ENCODE measurements at places on chromosomes 2 and 18. TPM values are rescaled to one million over a fixed set of nuclear protein-coding genes. Genes with fewer than 3 reads are reported as not detected.

TNFRSF11A gene
- total RNA-seq, result 8.8 TPM

ARHGEF33 gene
- total RNA-seq, result not detected

CYRIA gene
- 54.8 TPM for total RNA-seq

- H3K36me3 ChIP-seq, result no peaks in the 10 kb centered on the region
- H3K27me3 ChIP-seq, result no peaks in the 10 kb centered on the region
- H3K27ac ChIP-seq, result no peak overlapping the region
- no peak for DNase-seq
- no peak overlapping the region for H3K4me3 ChIP-seq
These were observed 186.5 kb upstream of the NRP2 start for GRCh38 chr2:205495819-205496218.

- H3K27me3 ChIP-seq, result no peaks in the 10 kb centered on the region
- DNase-seq, result no peak
- peaks cover 9% of the 10 kb centered on the region for H3K4me1 ChIP-seq
- H3K27ac ChIP-seq, result no peak overlapping the region
- no peak overlapping the region for H3K4me3 ChIP-seq
- H3K36me3 ChIP-seq, result no peaks in the 10 kb centered on the region
These were observed 58.4 kb downstream of the KCTD18 start for GRCh38 chr2:200451511-200451910.

- no peaks in the 10 kb centered on the region for H3K4me1 ChIP-seq
- no peak overlapping the region for H3K4me3 ChIP-seq
- peaks cover 2% of the 10 kb centered on the region for H3K27me3 ChIP-seq
- H3K36me3 ChIP-seq, result no peaks in the 10 kb centered on the region
- DNase-seq, result no peak
These were observed 92.2 kb downstream of the TEX51 start for GRCh38 chr2:126990605-126991532.

DNA sequence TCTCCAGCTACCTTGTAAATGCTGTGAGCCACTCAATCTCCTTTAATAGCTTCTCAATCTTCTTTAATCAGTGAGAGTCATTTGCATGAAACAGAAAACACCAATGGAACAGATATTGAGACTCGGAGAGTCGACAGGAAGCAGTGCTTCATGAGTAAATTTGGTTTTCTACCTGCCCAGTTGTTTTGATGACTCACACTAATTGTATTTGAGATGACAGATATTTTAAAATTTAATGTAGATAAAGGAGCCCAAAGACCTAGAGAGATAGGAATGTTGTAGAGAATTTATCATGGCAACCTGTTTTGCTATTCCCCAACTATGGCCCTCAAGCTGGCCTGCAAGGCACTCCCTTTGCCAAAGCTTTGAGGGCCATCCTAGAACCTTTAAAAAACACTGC, 119.1 kb downstream of the CDC42EP3 start:
- no peaks in the 10 kb centered on the region for H3K36me3 ChIP-seq
- H3K27ac ChIP-seq, result no peak overlapping the region
- no peak for DNase-seq
- peaks cover 8% of the 10 kb centered on the region for H3K4me1 ChIP-seq
- H3K4me3 ChIP-seq, result no peak overlapping the region

- H3K27ac ChIP-seq, result no peak overlapping the region
- DNase-seq, result no peak
- no peaks in the 10 kb centered on the region for H3K36me3 ChIP-seq
- no peak overlapping the region for H3K4me3 ChIP-seq
- H3K27me3 ChIP-seq, result no peaks in the 10 kb centered on the region
These were observed 83.5 kb downstream of the HRH4 start for GRCh38 chr18:24543795-24544498.

- H3K36me3 ChIP-seq, result no peaks in the 10 kb centered on the region
- H3K27ac ChIP-seq, result no peak overlapping the region
These were observed 127.4 kb upstream of the CYP26B1 start for GRCh38 chr2:72275084-72275483.

All from natural killer cell (primary cell).